CD4-positive, alpha-beta T cell treated with Interleukin-6 at 100 ng/mL for 8 hours (primary cell): ENCODE measurements at places on chromosomes 16 and 17.

- DNase-seq = no peak
Observed at GRCh38 chr17:7956228-7956965, 24.4 kb downstream of the CNTROB start.

GRCh38 chr16:67396159-67397035 is 3.1 kb upstream of the TPPP3 start:
- DNase-seq = no peak

DNA sequence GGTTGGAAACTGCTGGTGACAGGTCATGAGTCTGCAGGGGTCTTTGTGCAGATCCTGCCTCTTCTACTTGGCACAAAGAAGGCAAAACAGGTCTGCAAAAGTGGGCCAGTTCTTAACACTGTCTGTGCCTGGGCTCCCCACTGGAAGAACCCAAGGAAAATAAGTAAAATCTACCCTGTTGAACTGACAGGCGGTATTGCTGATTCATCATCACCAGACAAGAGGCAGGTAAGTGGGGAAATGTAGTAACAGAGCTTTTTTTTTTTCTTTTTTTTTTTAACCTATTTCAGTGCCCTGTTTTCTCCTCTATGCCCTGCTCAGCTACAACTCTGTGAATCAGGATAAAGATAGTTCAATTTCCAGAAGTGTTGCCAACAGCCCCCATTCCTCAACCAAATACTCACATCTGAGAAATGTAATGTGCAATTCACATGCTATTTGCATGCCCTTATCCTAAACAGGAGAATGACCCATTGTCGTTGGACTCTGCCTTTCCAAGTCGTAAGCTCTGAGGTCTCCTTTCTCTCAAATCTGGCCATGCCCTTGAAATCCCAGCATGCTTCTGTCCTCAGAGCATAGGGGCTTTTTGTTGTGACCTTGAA is 237.0 kb downstream of the SOX9 start:
- no peak for DNase-seq

DNA sequence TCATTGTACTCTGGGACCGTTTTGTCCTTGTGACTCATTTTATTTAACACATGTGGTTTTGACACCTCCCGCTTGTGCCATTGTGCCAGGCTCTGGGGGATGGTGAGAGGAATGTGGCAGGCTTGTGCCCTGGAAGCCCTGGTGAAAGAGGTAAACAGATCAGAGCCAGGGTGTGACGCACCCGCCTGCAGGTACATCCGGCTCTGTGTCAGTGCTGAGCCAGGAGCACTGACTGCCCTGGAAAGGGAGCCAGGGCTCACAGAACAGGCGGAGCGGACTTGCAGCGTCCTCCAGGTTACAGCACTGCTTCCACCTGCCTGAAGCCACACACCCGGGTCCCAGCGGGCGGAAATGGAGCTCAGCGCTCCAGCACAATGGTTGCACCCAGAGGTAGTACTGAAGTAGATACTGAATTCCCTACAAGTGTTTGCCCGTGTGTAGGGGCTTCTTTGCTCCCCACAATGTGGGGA is 30.6 kb downstream of the CDRT15 start:
- DNase-seq = peak; percentile 82

DNA sequence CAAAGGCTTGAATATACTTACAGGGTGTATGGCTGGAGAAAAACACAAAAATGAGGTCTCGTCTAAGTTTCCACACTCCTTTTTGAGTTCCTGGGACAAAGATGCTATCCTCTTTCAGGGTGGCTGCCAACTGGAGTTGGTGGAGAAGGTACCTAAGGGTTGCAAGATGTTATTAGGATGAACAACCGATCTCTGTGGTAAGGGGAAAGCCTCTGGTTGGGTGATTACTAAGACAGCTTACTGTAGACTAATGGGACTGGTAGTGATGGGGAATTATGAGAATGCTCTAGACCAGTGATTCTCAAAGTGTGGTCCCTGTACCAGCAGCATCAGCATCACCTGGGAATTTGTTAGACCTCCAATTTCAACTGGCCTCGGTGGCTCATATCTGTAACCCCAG is 6.0 kb downstream of the ADAT1 start:
- DNase-seq = no peak

- DNase-seq = no peak
Observed at GRCh38 chr17:50051606-50052005, 4.3 kb upstream of the ITGA3 start.

GRCh38 chr17:76940295-76940694 is 72.1 kb downstream of the MGAT5B start:
- no peak for DNase-seq

- no peak for DNase-seq
Observed at GRCh38 chr16:4704491-4704890, 11.1 kb downstream of the NUDT16L1 start.

DNA sequence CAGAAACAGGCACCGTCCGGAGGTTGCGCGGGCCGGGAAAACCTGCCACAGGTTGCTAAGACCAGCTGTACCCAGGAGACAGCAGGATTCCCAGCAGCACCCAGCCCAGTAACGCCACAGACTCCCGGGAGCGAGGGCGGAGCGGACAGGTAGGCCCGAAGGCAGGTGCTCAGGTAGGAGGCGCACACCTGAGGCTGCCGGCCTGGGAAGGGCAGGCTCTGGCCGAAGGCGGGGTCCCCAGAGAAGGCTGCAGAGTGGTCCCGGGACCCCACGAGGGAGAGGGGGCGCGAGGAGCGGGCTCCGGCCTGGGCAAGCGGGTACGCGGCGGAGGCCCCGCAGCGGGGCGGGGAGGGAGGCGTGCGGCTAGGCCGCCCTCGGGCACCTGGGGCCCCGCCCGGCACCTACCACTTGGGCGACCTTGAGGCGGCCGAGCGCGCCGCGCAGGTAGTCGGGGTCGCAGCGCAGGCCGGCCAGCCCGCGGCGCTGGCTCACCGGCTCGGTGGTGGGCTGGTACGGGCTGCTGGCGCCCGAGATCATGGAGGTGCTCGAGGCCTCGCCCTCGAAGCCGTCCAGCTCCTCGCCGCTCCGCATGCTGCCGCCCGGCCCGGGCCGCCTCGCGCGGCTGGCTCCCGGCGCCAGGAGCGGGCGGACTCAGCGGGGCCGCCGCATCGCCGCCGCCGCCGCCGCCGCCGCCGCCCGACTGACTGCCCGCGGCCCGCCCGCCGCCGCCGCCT is 441 bp downstream of the CMTM4 start:
- DNase-seq = no peak
